ENCODE measurements at places on chromosomes 11 and 22.

GRCh38 chr11:122069707-122070360 lies 46.2 kb downstream of the BLID start:
- DNase-seq, result peak; percentile 95

GRCh38 chr11:66032957-66033735 lies 6.9 kb upstream of the CATSPER1 start:
- DNase-seq, result no peak

- DNase-seq, result peak; percentile 65
These were observed 3.9 kb downstream of the SH3BP1 start for GRCh38 chr22:37643225-37643847.

DNA sequence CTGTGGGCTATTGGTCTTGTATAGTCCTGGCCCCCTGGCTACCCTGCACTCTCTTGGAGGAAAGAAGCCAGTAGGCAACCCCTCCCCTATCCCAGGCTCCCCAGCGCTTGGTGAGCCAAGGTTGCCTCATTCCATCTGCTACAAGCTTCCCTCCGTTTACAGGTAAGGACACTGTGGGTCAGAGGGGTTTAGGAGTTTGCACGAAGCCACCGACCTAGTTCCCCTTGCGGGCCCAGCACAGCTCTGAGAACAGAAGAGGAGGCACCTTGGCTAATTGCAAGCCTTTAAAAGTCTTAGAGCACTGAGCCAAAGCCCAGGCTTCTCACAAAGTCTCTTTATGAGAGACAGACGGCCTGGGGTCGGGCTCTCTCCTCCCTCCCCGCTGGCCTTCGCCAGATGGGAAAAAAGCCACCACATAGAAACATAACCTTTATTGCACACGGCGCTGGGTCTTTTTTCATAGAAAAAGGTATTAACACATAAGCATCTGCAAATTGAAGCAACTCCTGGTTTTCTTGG lies 99.8 kb downstream of the CEP164 start:
- no peak for DNase-seq

DNA sequence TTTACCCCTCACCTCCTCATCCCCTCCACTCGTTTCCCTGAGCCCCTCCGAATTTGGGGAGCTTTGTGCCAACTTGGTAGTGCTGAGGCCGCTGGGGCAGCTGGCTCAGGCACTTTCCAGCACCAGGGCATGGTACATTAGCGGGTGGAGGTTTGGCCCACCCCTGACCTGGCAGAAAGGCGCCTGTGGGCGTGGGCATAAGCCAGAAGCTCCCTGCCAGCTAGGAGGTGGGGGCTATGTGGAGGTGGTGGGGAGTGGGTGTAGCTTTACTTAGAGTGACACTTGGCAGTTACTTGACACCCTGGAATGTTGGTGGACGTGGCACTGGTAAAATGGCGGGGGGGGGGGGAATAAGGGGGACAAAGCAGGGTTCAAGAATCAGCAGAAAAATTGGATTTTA lies 10.3 kb upstream of the IGF2 start:
- no peak for DNase-seq

DNA sequence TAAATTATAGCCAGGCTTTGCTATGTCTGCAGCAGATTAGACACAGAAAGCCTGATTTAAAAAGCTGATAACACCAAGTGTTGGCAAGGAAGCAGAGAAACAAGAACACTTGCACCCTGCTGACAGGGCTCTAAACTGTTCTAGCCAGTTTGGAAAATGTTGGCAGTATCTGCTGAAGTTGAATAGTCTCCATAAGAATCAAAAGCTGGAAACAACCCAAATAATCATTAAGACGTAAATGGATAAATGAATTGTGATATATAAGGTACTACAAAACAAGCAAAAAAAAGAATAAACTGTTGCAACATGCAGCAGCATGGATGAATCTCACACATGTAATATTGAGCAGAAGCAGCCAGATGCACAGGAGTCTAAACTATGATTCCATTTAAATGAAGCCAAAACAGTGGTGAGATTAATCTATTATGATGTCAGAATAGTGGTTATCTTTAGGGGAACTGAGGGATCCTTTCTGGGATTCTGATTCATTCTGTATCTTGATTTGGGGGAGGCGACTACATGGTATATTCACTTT lies 40.4 kb upstream of the ADORA2A start:
- peak; percentile 36 for DNase-seq

DNA sequence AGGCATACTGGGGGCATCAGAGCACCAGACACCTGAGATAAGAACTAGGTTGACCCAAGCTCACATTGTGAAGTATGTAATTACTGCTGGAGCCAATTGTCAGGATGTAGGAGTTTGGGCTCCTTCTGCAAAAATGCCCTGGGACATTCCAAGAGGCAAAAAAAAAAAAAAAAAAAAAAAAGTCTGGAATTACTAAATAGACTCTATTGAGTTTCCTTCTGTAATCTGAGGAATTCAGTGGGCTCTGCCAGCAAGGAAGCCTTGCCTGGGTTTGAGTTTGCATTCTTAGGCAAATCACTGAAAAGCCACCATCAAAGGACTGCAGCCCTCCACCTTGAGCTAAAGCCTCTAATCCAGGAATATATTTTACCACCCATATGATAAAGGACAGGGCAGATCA lies 8.0 kb upstream of the CAVIN3 start:
- peak; percentile 15 for DNase-seq

DNA sequence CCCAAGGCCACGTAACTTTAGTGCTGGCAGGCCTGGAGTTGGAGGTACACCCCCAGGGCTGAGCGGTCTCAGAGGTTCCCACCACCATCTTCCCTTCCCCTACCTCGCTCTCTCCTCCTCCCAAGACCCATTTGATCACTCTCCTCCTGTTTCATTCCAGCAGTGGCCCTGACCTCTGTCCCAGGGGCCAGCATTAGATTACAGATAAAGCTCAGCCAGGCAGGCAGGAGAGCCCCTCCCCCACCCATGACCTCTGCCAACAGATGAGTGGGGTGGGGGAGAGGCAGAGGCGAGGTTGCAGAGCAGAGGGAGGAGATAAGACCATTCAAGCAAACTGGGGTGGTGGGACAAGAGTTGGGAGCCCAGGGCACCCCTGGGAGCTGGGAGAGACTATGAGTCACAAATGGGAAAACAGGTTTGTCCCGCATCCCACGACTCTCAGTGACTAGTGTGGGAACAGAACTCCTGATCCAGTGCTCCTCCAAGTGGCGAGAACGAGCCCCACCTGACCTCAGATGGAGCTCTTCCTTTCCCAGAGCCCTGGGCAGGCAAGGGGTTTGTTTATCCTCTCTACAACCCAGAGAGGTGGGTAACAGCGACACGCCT lies 367.9 kb downstream of the MN1 start:
- no peak for DNase-seq

GRCh38 chr22:20000246-20001081 lies 16.2 kb downstream of the ARVCF start:
- no peak for DNase-seq

GRCh38 chr11:34174412-34175041 lies 69.1 kb downstream of the NAT10 start:
- peak; percentile 63 for DNase-seq

- DNase-seq, result peak; percentile 13
These were observed 53.1 kb upstream of the SEPTIN5 start for GRCh38 chr22:19661156-19661555.

DNA sequence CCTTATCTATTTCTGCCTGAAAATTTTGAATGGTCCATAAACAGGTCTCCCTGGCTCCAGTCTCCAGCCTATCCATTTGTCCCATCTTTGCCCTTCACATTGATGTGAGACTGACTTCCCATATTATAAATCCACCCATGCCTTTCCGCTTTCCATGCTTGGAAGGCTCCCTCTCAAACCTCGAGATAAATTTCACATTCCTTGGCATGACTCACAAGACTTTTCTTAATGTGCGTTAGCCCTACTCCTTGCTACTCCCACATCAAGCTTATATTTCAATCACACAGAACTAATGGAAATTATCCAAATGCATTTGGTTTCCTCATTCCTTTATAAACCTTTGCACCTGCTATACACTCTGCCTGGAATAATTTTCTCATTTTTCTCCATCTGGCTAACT lies 163.7 kb upstream of the NTM start:
- peak; percentile 26 for DNase-seq

GRCh38 chr22:37564111-37564711 lies 3.9 kb downstream of the CDC42EP1 start:
- no peak for DNase-seq

DNA sequence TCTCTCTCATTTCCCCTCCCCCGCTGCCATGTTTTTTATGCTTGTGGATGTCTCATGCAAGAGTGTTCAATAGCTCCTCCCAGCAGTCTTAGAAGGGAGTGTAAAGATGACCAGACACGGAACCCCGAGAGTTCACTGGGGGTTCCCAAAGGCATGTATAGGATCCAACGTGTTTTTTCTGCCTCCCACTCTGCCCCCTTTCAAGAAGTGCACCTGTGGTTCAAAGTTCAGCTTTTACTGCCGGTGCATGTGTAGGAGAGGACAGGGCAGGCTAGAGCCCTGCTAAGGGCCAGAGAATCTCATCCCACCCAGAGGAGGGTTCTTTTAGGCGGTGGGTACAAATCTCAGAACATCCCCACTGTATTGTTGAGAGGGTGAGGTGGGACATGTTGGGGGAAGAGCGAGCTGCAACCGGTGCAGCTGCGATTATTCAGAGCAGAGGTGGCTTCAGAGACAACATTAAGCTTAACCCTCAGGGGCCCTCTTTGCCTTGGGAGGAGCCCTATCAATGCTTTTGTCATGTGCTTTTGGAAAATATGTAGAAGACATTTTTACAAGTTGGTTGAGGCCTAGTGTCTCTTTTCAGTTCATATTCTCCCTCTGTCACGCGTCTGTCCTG lies 14.5 kb downstream of the MIF start:
- no peak for DNase-seq

DNA sequence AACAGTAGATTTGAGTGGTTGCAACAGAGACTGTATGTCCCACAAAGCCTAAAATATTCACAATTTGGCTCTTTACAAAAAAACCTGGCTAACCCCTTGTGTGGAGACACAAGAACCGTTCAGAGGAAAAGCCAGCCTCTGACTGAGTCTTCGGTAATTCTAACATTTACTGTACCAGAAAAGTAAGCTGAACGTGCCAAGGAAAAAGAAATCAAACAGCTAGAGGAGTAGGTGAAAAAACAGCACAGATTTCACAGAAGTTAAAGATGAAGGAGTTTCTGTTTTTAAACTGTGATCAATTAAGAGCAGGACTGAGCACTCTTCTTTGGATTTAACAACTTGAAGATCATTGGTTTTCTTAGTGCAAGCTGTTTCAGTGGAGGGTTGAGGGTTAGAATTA lies 424.7 kb upstream of the KIRREL3 start:
- no peak for DNase-seq

GRCh38 chr11:16160146-16160545 lies 196.2 kb downstream of the SOX6 start:
- DNase-seq, result no peak
